ENCODE measurements at places on chromosomes 6 and 20.

DNA sequence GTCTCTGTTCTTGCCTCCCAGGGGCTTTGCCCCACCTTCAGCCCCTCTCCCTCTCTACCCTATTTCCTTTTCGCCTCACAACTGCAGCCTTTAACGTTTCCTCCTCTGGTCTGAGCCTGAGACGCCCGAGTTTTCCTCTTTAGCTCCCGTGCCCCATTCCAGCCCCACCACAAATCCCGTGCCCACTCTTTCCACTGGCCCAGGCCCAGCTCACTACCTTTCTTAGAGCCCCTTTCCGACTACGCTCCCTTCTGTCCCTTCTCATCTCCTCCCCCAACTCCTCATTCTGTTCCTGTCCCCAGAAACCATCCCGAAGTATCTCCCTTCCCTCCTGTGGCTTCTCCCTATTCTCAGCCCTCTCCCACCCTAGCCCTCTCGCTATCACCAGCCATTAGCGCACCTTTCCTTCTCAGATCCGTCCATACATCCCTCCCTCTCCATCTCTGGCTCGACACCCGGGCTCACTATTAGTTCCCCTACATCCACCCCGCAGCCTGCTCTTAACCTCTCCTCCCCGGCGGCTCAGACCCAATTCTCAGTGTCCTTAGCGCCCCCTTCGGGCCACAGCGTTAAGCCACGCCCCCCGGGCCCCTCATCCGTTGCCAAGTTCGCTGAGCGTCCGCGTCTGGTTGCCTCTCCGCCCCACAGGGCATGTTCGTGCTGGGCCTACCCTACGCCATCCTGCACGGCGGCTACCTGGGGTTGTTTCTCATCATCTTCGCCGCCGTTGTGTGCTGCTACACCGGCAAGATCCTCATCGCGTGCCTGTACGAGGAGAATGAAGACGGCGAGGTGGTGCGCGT is 2.7 kb downstream of the SLC32A1 start:
- DNase-seq: peak; percentile 84

GRCh38 chr6:41850861-41851260 is 44.3 kb downstream of the USP49 start:
- no peak for DNase-seq

DNA sequence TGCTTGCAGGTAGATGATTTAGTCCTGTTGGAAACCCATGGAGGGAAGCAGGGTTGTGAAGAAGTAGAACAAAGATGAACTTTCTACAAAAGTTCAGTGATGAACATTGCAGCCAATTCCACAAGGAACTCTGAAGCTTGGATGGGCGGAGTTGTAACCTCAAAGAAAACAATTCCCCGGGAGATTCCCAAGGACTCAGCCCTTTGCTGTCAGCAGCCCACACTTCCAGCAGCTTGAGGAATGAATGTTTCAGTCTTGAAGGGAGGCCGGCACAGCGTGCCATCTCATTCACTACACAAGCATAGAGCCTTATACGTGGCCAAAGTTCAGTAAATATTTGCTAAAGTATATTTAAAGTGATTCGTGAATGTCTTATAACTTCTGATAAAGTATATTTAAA is 269.4 kb downstream of the NKAIN2 start:
- DNase-seq: no peak

DNA sequence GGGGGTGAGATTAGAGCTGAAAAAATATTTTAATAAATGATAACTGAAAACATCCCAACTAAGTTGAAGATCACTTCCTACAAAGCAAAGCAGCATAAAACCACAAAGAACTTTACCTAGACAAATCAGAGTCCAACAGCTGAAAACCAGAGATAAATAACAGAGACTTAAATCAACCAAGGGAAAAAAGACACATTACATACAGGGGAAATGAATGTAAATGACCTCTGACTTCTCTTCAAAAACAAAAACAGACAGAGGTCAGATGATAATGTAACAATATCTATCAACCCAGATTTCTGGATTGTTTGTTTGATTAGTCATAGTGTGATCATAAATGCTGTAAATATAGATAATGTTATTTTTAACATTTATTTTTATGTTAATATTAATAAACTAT is 782.8 kb downstream of the TFAP2A start:
- no peak for DNase-seq

GRCh38 chr6:167917551-167918154 is 79.8 kb upstream of the KIF25 start:
- DNase-seq: no peak

- no peak for DNase-seq
These were observed 11.1 kb upstream of the CD164 start for GRCh38 chr6:109393157-109393885.

All from stimulated activated CD4-positive, alpha-beta T cell treated with anti-CD3 and anti-CD28 coated beads, Interleukin-1b, Interleukin-23, amount 100 ng/mL, for 48 hours (primary cell).